ENCODE measurements at places on chromosomes 5 and 9.

GRCh38 chr5:177099422-177100093 lies 12.8 kb downstream of the FGFR4 start:
- DNase-seq: no peak

DNA sequence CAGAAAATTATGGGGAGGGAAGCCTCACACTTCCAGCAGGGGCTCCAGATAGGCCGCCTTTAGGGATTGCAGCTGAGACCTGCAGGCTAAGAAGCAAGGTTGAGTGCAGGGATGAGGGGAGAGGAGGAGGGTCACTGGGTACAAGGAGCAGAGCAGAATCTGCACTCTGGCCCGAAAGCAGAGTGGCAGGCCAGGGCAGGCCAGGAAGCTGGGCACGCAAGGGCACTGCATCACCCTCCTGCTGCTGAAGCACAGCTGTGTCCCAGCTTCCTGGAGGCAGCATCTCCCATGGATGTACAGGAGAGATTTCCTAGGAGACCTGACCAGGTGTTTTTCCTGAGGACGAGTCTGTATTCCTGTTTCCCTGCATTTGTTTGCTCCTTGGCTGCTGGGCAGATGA lies 92.1 kb downstream of the SYK start:
- DNase-seq: no peak

DNA sequence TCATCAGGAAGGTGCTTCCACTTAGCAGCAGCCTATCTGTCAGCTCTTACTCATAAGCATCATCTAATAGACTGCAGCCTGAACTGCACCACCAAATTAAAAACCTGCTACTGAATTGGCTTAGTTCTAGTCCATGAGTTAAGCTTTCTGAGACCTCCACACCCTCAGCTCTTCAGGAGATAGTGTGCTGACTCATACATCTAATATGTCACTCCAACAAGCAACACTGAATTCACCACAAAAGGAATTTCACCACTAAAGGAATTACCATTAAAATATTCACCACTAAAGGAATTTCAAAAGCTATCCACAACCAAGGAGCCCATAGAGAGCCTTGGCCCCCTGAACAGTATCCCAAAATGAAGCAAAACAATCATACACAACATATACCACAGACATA lies 418.5 kb upstream of the RORB start:
- DNase-seq: no peak

DNA sequence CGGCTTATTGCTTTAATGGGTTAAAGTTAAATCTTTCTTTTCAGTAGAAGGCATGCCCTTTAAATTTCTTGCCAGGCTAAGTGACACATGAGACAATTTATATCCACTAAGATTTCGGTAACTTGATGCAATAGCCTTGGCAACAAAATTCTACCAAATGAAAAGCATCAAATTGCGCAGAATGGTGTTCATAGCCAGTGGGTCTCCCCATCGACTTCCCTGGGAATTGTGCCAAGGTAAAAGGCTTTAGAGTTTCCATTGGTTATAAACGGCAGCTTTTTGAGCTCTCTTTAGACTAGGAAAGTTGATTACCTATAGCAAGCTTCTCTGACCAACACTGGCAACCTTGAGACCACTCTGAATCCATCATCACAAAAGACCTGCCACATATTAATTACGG lies 358.4 kb downstream of the ARRDC3 start:
- DNase-seq: no peak

- no peak for DNase-seq
Measured at GRCh38 chr5:170636206-170636605, 132.4 kb downstream of the KCNIP1 start.

DNA sequence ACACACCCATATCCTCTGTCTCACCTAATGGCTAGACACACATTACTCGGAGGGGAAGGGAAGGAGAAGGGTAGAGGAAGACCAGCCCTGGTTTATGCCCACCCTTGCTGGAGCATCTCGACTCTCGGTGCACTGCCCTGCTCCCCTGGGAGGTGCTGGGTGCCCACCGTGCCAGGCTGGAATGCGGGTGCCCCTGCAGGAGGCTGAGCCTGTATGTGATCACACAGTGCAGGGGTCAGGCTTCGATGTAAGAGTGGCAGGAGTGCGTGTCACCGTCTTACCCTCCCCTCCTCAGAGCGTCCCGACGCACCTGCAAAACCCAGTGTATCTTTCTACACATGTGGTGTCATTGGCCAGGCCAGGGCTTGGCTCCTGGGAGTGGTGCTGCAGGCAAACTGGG lies 7.3 kb upstream of the ACOT12 start:
- DNase-seq: no peak

GRCh38 chr5:179620703-179621350 lies 2.6 kb downstream of the HNRNPH1 start:
- DNase-seq: no peak

GRCh38 chr9:135448663-135449100 lies 30.9 kb upstream of the PPP1R26 start:
- no peak for DNase-seq

- peak; percentile 25 for DNase-seq
Measured at GRCh38 chr9:121267689-121268597, at the start of gene GSN. Gene GSN, plus strand, starts transcription at chr9:121268162. Its CDS starts 33,810 bp downstream, at chr9:121301972.

DNA sequence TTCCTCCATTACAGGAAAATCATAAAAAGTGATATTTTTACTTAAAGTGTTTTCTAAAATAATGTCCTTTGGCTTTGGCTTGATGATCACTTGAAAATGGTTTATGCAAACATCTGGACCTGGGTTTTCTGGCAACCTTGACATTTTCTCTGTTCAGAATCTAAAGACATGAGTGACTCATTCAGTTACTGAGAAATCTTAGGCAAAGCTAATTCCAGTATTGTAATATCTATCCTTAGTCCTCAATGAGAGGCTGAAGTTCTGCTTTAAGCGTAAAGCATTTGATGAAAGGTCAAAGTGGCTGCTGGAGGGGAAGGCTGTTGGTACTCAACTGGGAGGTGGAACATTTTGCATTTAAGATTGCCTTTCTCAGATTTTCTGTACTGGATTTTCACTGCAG lies 2.3 kb downstream of the MAN2A1 start:
- DNase-seq: no peak

- no peak for DNase-seq
Measured at GRCh38 chr5:68962757-68963484, 130.9 kb upstream of the SLC30A5 start.

GRCh38 chr5:66813306-66813705 lies 217.1 kb downstream of the MAST4 start:
- no peak for DNase-seq

DNA sequence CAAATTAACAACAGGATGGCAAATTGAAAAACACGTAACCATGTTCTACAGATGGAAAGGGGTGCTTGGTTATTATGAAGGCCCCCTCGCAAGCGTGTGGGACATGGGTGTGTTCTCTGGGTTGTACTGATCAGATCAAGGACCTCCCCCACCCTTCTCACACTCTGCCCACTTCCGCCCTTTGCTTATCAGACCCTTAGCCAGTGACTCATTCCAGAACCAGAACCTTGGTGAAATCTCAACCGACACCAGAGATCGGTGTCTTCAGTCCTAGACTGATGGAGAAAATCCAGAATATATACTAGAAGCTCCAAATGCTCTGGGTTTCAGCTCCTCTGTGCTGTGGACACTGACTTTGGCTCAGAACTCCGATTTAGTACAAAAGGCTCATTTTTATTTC lies 64.9 kb downstream of the PTTG1 start:
- no peak for DNase-seq

- no peak for DNase-seq
Measured at GRCh38 chr9:84368601-84369000, 28.0 kb upstream of the SLC28A3 start.

DNA sequence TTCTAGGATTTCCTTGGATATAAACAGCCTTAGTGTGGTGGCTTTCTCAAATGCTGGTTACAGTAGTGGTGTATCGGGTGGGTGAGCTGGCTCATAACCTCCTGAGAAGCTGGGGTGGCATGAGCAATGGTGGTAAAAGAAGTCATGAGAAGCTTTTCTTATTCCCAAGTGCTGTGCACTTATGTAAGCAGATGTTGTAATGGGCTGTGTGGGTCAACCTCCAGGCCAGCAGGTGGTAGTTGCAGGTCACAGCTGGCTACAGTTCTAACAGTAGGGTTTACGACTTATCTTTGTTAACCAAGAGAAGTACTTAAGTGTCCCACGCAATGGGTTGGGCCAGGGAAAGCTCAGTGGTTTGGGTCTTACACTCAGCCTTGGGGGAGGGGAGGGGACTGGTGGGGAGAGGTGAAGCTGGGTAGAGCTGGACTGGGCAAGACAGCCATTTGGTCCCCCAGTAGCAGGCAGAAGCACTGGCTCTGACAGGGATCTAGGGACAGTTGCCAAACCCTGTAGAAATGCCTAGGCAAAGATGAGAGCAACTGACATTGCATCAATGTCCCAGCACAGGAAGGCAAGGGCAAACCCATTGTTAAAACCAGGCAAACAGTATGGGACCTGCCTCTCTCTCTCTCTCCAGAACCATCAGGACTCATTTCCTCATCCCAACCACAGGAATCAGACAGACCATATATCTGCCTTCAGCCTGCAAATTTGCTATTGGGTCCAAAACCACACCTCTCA lies 76.8 kb downstream of the RNF130 start:
- DNase-seq: no peak
